Hippocampal formation (tissue), 2 donors: ENCODE measurements at places on chromosomes 6 and 20.
A peak's percentile ranks its signal among the peaks of the same experiment; 100 is the strongest.

DNA sequence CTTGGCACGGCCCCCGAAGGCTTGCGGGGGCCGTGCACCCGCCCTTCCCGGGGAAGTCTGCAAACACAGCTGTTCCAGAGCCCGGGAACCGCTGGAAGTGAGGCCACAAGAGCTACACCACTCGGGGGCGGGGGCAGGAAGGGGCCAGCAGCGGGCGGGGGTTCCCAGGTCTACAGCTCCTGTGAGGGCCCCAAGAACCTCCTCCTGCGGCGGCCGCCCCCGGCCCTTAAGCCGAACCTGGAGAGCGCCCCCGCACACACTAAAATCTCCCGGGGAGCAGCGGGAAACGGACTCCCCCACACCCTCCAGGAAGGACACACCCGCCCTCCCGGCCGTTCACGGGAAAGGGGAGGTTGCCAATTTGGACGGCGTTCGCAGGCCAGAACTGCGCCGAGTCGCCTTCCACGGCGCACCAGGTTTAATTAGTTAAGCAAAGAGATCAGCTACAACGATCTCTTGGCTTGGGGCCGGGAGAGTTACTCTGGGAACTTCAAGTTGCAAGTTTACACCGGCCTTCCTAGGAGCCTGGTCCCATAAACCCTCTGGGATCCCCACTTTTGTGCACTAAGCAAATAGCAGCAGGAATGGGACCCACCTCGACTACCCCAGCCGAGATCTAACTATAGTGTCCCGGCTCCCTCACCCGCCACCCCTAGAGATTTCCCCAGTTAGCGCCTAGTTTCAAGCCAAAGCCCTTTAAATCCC lies 1.7 kb downstream of the JAG1 start:
- DNase-seq: peak; percentile 40

- DNase-seq: no peak
Measured at GRCh38 chr6:13466304-13467215, 20.8 kb downstream of the GFOD1 start.

GRCh38 chr20:13694420-13695150 lies 55.9 kb upstream of the TASP1 start:
- DNase-seq: no peak

GRCh38 chr20:48008850-48009515 lies 223.7 kb upstream of the SULF2 start:
- DNase-seq: no peak

- no peak for DNase-seq
Measured at GRCh38 chr6:37056439-37057127, 51.1 kb downstream of the FGD2 start.
